CD4-positive, alpha-beta T cell treated with Interleukin-10 for 1 hour (primary cell): ENCODE measurements at places on chromosomes 1 and 21.

DNA sequence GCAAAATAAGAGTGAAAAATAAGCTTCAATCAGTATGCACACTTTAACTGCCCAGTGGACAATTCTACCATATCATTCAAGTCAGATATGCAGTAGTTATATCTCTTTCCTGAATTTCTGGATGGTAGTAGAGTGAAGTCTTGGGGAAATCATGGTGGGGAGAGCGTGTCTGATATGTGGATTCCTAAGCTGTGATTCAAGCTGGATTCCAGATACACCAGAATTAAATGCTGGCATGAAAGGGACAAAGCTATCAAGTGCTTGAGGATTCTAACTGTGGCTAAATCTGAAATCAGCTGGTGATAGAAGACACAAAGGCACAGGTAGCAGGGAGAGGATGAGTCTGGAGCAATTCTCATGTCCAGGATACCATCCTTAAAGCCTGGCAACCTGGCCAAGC is 323.5 kb downstream of the DUSP10 start:
- DNase-seq, result no peak

DNA sequence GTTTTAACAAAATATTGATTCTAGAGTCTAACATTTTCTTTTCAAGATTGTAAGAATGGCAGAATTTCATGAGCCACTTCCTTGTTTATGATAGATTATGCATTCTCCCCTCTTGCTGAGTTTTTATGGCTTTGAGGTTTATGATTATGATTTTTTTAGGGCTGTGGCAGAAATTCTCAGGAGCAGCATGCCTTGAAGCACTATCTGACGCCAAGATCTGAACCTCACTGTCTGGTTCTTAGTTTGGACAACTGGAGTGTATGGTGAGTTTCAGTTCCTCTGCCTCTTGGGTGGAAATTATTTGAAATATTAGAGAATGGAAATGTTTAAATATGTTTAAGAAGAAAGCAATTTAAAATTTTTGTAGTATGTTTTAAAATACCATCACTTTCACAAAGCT is 10.2 kb downstream of the USP16 start:
- DNase-seq, result no peak

GRCh38 chr1:27597516-27598294 is 6.2 kb downstream of the AHDC1 start:
- no peak for DNase-seq

- DNase-seq, result no peak
These were observed 2.6 kb upstream of the RNF2 start for GRCh38 chr1:185042737-185043136.

DNA sequence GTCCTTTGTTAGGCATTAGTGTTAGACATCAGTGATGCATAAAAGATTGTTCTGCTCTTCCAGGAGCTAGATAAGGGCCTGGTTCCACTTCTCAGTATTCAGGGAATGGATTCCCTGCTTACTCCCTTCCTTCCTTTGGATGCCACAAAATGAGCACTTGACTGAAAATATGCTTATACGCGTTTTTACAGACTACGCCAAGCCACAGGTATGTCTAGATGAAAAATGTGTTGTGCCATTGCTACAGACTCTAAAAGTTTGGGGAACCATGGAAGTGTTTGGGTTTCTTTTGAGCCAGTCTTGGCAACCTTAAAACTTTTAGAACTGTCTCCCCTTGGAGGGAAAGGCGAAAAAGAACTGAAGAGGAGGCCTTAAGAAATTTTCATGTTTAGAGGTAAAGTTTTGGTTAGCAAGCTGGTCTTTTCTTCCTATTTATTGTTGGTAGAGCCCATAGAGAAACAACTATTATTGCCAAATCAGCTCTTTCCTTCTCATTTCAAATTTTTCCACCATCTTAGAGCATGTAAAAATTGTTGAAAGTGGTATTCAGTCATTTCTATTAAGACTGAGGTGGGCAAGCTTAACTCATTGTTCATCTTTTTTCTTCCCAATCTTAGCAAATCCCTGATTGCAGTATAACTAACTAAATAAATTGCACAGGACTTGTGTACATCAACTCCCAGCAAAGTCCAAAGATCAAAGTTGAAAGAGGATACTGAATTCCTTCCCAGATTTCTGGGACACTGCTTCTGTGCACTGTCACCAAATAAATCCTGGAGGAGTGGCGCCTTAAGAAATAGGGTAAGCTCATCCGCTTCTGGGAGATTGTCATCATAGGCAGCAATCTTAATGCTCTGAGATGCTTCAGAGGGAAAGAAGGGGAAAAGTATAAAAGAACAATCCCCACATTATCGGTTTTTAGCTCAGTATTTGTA is 18.9 kb downstream of the FGGY start:
- DNase-seq, result no peak

DNA sequence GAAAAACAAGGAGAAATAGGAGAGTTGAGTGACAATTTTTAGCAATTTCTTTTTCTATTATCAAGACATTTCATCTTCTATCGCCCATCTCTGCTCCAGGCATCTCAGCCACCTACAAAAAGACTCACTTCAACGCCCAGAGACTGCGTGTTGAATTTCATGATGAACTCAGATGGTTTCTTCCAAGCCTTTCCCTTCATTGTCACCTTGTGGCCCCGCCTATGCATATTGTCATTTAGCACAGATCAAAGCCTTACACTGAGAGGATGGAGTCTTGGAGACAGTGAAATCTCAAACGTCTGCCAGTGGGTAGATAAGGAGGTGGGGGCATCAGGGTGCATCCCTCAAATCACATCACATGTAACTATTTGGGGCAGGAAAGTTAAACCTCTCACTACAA is 319.4 kb downstream of the SIPA1L2 start:
- no peak for DNase-seq

DNA sequence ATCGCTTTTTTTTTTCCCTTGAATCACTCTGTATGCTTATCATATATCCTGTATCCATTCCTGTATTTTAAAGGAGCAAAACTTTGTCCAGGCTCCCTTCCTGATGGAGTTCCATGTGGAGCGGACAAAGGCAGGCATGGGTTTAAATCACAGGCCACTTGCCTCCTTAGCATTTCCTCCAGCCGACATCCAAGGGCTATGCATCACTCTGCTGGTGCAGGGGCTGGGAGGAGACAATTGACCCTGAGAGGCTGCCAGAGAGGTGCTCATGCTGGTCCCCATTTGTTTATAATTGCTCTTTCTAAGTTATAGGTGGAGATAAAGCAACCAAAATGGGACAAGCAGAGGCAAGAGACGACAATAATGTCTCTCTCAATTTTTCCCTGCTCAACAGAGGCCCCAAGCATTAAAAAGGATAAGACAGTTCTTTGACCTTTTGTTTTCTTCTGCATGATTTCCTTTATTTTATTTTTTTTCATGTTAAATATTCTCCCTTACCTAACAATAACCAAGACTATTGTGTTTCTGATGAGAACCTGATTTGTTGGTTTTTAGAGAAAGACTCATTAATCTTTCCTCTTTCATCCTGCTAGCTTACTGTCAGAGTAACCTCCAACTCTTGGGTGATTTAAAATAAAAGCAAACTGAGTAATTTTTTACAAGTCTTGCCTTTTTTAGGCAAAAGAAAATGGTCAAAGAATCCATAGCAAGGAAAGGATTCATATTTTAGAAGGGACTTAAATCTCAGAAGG is 353.7 kb downstream of the ADGRL2 start:
- DNase-seq, result no peak

DNA sequence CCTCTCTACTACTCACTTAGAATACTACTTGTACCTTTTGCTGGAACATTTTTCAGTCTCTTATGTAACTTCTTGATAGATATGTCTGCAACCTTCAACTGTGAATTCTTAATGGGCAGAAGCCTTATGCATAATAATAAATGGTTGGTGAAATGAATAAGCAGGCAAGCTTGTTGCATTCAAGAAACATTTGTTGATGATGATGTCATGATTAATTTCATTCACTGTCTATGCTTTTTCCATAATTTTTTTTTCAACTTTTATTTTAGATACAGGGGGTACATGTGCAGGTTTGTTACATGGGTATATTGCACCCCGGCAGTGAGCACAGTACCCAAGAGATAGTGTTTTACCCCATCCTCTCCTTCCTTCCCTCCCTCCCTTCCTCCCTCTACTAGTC is 48.0 kb downstream of the SIPA1L2 start:
- no peak for DNase-seq

GRCh38 chr1:1320666-1321448 is 3.6 kb downstream of the INTS11 start:
- no peak for DNase-seq

- DNase-seq, result no peak
These were observed 644 bp downstream of the UBE4B start for GRCh38 chr1:10033359-10033845.
